ENCODE measurements at places on chromosomes 2 and 18. TPM values are rescaled to one million over a fixed set of nuclear protein-coding genes. Genes with fewer than 3 reads are reported as not detected.

DNA sequence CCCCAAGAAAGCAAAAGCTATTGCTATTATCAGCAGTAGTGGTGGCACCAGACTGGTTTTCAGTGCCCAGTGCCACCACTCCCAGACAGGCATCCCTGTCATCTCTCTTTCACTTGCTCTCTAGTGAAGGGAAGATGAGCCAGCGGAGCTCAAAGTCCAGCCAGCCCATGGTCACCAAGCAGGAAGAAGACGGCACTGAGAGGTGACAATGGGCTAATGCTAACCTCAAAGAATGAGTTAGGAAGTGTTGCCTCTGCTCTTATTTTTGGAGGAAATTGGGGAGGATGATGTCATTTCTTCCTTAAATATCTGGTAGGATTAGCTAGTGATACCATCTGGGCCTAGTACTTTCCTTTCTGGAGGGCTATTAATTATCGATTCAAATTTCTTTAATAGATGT, 1.7 kb downstream of the SP140 start:
- no peaks in the 10 kb centered on the region for H3K4me1 ChIP-seq
- H3K27ac ChIP-seq: no peak overlapping the region
- no peaks in the 10 kb centered on the region for H3K27me3 ChIP-seq
- no peak overlapping the region for H3K4me3 ChIP-seq
- no peaks in the 10 kb centered on the region for H3K36me3 ChIP-seq

DNA sequence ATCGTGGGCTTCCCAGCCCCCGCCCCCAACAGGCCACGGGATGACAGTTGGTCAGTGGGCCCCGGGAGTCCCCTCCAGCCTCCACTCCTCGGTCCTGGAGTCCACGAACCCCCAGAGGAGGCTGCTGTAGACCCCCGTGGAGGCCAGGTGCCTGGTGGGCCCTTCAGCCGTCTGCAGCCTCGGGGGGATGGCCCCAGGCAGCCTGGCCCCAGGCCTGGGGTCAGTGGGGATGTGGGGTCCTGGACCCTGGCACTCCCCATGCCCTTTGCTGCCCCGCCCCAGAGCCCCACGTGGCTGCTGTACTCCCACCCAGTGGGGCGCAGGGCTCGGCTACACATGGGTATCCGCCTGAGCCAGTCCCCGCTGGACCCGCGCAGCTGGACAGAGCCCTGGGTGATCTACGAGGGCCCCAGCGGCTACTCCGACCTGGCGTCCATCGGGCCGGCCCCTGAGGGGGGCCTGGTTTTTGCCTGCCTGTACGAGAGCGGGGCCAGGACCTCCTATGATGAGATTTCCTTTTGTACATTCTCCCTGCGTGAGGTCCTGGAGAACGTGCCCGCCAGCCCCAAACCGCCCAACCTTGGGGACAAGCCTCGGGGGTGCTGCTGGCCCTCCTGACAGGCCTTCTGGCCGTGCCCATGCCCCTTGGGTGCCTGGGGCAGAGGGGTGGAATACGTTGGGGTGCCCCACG, 7.6 kb downstream of the NEU4 start:
- no peak overlapping the region for H3K27ac ChIP-seq
- H3K4me3 ChIP-seq: no peak overlapping the region
- H3K4me1 ChIP-seq: peaks cover 4% of the 10 kb centered on the region
- no peaks in the 10 kb centered on the region for H3K27me3 ChIP-seq
- no peaks in the 10 kb centered on the region for H3K36me3 ChIP-seq

GRCh38 chr18:9696701-9697100, 11.4 kb upstream of the RAB31 start:
- no peak overlapping the region for H3K27ac ChIP-seq
- no peaks in the 10 kb centered on the region for H3K36me3 ChIP-seq
- no peak for DNase-seq

Gene INPP5D
- total RNA-seq: 6.5 TPM

Gene ABCG8
- 0.48 TPM for total RNA-seq

All from colonic mucosa (tissue), 4 donors.